T-helper 22 cell (primary cell): ENCODE measurements at places on chromosomes 3 and 15.

GRCh38 chr3:163347944-163348343 lies 1730.4 kb downstream of the SI start:
- no peak for DNase-seq

GRCh38 chr3:139529662-139530061 lies 9.9 kb downstream of the RBP1 start:
- no peak for DNase-seq

GRCh38 chr15:91611561-91612323 lies 241.8 kb upstream of the SLCO3A1 start:
- DNase-seq: no peak

DNA sequence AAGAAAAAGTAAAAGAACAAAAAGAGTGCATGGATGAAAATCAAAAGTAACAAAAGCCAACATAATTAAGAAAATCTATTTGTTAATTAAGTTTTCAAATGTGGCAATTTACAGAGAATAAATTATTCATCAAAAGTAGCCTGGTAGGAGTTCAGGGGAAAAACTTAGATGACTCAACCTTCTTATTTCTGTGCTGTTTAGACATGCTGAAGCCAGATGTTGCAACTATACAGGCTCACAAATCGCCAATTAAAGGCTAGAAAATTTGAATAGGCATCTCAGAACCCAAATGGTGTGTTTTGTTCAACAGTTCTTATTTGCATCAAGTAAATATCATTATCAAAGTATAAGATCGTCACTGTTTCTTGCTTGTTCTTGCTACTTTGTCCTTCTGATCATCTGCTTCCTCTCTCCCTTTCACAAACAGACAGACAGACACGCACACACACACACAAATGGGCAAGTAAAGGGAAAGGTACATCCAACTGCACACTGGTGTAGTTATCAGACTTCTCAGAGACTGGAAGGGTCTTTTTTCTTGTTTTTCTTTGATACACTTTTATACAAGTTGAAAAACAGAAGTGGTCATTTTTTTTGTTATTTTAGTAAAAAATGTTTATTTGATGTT lies 572.2 kb downstream of the MECOM start:
- DNase-seq: no peak

DNA sequence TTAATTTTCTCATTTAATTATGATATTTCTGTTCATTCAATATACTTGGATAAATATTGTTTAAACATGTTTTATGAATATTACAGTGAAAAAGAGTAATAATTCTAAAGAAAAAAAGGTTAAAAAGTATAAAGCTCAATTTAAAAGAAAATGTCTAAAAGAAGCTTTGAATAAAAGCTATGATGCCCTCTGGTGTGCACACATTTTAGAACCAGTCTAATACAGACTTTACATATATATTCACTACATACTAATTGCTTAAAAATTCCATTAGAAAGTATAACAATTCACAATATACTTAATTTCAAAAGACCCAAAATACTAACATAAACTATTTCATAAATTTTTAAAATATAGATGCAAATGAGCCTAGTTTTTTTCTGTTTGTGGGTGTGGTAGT lies 909.1 kb upstream of the ROBO1 start:
- DNase-seq: no peak

GRCh38 chr15:66917904-66918448 lies 147.4 kb upstream of the SMAD3 start:
- DNase-seq: no peak

DNA sequence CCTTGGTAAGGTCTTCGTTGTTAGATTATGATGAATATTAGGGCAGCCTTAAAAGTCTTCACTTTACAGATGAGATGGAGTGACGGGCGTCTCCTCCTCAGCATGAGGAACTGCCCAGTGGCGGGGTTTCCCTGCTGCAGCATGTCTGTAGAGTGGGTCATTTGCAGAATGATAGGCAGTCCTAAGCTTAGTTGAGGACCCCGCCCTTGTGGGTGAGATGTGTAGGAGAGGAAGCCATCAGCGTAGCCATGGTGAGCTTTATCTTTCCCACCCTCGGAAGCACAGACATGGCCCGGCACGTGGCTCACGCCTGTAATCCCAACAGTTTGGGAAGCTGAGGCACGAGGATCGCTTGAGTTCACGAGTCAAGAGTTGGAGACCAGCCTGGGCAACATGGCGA lies 877 bp downstream of the NIT2 start:
- DNase-seq: no peak

DNA sequence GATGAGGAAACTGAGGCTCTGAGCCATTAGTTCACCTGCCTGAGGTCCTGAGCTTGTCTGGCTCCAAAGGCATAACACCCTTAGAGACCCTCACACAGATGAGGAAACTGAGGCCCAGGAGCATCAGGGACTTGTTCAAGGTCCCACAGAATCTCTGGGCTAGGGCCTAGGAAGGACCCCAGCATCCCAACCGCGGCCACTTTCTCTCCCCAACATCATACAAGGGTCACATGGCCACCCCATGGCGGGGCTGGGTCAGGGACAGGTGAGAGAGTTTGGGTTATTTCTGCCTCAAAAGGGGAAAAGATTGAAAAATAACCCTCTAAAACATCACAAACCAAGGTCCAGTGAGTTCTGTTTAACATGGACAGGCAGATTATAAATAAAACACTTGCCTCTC lies 6.7 kb downstream of the LINGO1 start:
- DNase-seq: no peak

DNA sequence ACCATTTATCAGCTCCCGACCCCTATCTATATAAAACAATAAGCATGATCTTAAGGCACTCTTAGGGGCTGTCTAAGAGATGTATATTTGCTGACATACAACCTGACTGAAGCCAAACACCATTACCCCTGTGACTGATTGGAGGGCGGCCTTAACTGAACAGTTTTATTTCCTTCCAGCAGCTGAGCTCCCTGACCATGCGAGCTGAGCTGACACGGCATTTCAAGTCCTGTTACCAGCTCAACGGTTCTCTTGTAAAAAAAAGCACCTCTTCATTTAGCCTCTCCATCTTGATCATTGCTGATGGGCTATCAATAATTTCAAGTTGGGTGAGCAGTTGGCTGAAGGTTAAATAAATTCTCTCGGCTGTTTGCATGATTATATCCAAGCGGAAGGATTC lies 33.4 kb upstream of the BNIP2 start:
- no peak for DNase-seq

DNA sequence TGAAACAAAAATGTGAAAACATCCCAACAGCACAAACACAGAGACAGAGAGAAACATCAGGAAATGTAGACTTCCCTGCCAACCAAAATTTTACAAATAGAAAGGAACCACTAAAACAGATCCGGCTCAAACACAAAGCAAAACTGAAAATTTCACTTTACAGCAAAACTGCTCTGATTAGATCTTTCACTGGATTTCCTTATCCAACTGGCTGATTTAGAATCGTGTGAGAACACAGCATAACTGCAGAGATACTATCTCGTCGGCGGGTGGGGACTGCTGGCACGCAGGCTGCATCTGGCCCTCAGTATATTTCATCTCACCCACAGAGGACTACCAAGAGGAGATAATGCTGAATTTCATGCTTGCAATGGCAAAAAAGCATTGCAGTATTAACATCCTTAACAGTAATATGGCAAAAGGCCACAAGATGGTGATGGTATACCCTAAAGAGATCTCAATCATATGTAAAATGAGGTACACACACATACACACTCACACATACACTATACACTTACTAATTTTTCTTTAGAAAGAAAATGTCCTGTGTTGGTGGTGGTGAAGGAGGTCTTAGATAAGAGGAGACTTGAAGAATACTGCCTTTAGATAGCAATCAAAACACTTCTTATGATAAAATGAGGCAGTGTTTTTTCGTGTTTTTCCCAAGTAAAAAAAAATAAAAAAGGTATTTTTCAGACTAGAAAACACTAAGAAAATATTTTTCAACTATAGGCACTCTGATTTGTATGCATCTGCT lies 10.6 kb upstream of the LEO1 start:
- no peak for DNase-seq

DNA sequence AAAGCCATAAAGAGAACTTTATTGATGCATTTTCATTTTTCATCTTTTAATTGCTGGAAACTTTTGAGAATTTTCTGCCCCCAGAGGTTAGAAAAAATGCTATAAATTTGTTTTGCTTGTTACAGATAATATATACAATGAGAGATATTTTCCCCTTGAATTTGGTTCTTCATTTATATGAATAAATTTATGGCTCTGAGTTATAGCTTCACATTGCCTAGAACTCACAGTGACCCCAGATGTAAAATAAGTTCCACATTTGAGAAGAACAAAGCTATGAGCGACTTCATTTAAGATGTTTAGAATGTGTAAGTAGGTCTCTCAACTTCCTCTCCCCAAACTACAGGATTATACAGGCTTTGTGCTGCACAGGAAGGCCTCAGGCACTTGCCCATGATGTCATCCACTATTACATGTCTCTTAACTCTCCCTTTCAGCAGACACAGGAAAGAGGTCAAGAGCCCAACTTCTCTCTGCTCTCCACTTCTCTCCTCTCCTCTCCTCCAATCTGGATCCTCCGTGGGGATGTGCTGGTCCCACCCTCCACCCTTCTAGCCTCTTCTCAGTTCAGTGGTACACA lies 92.8 kb downstream of the DUT start:
- DNase-seq: no peak

DNA sequence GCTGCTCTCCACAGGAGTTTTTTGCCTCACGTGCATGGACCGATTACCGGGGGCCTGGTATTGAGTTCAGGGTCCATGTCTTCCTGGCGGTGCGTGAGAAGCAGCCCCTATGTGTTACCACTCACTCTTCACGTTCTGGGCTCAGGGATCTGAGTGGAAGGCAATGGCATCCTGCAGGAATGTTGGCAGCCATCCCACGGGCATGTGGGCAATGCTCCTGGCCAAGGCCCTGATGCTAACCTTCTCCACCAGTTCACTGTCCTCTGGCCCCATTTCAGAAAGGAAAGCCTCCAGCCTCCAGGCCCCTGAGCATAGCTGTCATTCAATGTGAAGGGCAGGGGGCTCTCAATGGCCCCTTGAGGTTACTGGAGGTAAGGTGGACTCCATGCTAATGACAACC lies 43.0 kb upstream of the KY start:
- no peak for DNase-seq

DNA sequence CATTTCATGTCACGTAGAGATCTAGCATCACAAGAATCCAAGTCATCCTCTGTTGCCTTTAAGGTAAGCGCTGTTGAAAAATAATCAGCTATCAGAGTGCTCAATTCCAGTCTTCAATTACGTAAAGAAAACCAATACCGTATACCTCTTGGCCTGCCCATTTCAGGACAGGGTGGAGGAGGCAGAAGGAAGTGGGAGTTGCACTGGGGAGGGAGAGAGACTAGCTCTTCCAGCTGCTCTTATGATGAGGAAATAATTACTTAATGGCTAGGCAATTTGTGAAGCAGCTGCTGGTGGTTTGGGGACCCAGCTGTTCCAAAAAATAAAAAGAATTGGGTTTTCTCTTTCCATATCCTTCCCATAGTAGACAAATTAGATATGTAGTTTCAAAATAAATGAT lies 365.8 kb upstream of the MCTP2 start:
- no peak for DNase-seq

DNA sequence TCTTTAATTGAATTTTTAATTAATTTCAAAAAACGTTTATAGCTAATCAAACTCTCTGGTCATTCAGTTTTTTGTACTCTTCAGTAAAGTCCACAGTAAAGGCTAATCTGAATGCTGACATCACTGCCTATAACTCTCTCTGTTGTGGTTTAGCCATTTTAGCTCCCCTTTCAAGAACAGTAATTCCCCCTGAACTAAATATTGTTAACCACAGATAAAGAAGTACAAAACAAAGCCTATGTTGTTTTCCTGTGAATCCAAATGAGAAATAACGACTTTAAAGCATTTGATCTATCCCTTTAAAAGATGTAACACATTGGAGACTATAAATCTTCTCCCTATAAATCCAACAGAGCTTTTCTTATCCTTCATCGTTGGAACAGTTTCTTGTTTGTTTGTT lies 94.2 kb downstream of the ZBTB20 start:
- DNase-seq: no peak

DNA sequence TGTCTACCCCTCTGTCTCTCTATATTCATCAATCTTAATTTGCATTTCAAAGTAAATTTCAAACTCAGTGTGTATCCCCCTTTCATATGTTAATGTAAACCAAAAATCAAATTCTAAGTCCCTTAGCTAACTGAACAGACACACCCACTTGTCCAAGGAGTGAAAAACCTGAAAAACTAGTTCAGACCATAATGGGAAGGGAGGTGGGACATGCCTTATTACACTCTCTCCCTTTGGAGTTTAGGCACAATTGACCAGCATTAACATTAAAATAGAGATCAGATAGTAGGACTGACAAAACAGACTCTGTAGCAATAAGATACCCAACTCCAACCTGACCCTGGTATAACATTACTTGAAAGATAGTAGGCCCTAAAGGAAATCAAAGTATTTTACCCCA lies 247.7 kb upstream of the GADL1 start:
- no peak for DNase-seq

GRCh38 chr15:92111751-92112150 lies 258.2 kb downstream of the SLCO3A1 start:
- no peak for DNase-seq

- no peak for DNase-seq
Measured at GRCh38 chr3:95733336-95733735, 1081.1 kb upstream of the EPHA6 start.

DNA sequence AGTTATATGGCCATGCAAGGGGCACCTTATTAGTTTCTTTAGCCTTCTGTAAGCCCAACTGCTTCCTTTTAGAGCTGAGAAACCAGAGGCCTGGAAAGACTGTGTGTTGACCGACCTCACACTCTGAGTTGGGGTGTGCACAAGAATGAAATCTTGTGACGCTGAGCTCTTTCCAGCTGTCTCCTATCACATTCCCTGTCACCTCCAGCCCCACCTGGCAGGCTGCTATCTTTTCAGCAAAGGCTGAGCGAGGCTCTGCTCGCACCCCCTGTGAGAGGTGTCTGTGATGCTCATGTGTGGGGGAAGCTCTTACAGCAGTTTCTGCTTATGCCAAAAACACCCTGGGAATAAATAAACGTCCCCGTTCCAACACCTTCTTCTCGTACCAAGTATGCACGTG lies 27.0 kb upstream of the LPP start:
- no peak for DNase-seq

- no peak for DNase-seq
Measured at GRCh38 chr3:15266510-15267376, 60.7 kb downstream of the CAPN7 start.

DNA sequence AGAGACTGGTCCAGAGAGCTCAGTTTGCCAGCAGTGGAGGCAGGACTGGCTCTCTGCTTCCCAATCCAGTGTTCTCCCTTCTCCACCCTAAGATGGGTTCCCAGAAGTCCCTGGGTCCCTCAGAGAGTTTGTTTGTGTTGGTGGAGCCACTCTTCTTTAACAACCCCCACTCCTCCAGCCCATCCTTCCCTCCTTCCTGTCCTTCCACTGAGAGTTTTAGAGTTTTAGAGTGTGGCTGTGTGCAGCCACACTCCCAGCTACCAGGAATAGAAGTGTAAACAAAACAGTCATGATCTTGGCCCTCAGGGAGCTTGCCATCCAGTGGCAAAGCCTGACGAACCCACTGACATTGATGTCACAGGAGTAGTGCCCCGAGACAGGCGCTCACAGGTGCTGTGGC lies 12.5 kb upstream of the FBLN2 start:
- DNase-seq: no peak
